ENCODE measurements at places on chromosomes 2 and 18.

- peak; percentile 16 for DNase-seq
Measured at GRCh38 chr18:43879415-43879814, 602.1 kb upstream of the SYT4 start.

DNA sequence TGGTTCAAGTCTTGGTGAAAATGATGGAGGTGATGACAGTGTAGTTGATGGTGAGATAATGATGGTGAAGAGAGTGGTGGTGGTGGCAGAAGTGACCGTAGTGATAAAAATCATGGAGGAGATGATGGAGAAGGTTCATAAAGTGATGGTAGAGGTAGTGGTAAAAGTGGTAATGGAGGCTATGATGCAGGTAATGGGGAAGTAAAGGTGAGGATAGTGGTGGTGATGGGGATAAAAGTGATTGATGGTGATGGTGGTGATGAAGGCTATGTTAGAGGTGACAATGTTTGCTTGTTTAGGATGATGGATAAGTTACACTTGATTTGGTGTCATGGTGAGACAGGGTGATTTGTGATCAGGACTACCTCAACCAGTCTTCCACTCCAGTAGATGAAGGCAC lies 268.9 kb downstream of the DYSF start:
- no peak for DNase-seq

DNA sequence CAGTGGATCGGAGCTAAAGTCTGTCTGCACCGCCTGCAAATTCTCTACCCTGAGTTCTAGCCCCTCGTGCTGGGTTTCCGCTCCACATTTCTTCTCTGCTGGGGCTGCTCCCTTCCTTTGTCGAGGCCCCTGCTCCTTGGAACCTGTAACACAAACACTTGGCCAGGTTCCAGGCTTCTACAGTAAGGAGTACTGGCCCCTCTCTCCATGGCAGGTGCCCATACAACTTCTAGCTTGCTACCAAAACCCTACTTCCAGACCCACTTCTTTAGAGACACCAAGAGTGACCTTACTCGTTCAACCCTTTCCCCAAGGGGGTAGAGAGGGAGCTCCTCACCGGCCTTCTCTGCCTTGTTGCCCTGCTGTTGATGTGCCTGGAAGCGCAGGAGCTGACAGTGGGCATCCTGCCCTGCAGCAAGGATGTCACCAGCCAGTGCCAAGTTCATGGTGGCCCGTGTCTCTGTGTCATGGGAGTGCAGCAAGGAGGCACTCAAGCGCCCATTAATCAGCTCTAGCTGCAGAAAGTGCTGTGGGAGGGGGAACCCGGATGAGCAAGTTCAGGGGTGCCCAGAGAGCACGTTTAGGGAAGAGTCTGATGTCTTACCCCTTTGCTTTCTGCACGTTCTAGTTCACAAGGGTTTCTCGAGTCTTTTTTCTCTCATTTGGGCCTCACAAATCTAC lies 1.1 kb downstream of the PREB start:
- no peak for DNase-seq

DNA sequence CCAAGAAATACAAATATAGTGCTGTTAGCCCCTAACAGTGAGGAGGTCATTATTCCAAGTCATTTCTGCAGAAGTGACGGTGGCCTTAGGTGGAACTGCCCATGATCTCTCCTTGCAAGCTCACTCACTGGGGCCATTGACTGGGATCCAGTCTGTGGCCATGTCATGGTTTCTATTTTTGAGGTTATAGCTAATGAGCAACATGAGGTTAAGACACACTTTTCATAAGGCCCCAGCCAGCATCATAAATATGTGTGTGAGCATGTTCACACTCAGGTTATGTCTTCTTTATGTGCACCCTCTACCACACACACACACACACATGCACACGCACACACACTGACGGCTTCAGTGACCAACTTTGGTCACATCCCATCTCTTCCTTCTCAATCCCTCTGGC lies 484 bp downstream of the AFF3 start:
- DNase-seq: no peak

- DNase-seq: peak; percentile 2
Measured at GRCh38 chr2:84424152-84424551, 34.9 kb downstream of the SUCLG1 start.

DNA sequence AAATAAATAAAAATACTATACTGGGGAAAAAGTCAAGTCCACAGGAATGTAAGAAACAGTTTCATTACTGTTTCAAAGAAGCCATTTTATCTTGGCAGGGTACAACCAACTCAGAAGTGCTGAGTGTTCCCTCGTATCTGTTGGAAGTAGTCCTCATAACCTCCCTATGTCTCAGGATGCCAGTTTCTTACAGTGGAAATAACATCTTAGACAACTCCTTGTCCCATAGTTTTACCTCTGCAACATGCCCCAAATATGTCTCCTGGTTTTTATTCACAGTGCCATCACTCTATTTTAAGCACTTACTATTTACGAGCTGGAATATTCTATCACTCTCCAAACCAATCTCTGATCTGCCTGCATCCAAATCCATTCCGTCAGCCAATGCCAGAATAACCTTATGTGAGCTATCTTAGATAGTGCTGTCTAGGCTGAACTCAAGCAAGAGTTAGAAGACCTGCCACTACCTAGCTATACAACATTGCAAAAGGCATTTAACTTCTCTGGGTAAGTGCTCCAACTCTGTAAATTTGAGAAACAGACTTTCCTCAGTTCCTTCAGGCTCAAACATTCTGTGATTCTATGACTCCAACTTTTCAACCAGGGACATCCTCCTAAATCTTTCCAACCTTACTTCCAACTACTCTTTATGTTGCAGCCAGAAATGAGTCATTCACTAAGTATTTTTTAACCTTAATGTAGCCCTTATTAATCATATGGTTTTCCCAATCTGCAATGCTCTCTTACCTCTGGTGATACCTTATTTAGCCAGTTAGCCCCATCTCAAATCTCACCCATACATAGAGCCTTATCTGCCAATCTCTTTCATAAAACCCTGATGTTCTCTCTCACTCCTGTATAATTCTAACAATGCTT lies 66.7 kb downstream of the RTN4 start:
- DNase-seq: no peak

GRCh38 chr2:148493822-148494563 lies 150.6 kb upstream of the EPC2 start:
- no peak for DNase-seq

- no peak for DNase-seq
Measured at GRCh38 chr18:3973191-3973850, 481.8 kb downstream of the DLGAP1 start.

GRCh38 chr2:230220347-230220969 lies 674 bp upstream of the SP110 start:
- DNase-seq: no peak

GRCh38 chr2:23666980-23667357 lies 260.0 kb downstream of the ATAD2B start:
- DNase-seq: no peak

Measured in NCI-H1417 (cell line).